ENCODE measurements at places on chromosomes 4 and X.

GRCh38 chr4:15779306-15779705 lies 1.2 kb downstream of the CD38 start:
- DNase-seq = no peak

- DNase-seq = no peak
These were observed 70.9 kb upstream of the FBXW7 start for GRCh38 chr4:152606753-152607152.

DNA sequence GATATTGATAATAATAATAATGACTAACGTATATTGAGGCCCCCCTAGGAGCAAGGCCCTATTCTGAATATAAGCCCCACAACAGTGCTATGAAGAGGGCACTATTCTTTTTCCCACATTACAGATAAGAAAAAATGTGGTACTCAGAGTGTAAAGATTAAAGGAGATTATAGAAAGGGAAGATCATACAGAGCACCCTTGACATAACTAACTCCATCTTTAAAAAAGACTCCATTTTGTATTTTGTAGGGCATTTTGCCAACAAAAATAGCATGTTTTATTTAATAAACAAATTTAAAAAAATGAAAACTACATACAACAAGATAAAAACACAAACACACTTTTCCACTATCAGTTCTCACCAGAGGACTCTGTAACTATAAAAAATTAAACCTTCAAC lies 42.1 kb downstream of the GUCY1A1 start:
- DNase-seq = no peak

- no peak for DNase-seq
These were observed 136.5 kb upstream of the CPEB2 start for GRCh38 chr4:14865804-14866203.

DNA sequence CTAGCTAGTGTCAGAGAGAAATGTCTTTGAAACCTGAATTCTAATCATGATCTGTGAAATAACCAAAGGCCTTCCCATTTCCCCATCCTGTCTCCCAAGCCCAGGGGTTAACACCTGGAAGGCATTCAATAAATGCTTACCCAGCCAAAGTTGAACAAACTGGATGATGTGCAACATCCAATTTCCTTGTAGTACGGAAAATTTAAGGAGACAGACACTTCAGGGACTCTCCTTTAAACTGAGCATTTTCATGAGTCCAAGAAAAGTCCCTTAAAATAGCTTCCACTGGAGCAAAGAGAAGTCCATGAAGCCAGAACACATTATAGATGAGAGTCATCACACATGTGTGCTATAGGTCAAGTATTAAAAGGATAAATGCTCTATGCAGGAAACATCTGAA lies 271.2 kb downstream of the RAB28 start:
- DNase-seq = no peak

- DNase-seq = no peak
These were observed 14.2 kb downstream of the SEC24D start for GRCh38 chr4:118821590-118822293.

DNA sequence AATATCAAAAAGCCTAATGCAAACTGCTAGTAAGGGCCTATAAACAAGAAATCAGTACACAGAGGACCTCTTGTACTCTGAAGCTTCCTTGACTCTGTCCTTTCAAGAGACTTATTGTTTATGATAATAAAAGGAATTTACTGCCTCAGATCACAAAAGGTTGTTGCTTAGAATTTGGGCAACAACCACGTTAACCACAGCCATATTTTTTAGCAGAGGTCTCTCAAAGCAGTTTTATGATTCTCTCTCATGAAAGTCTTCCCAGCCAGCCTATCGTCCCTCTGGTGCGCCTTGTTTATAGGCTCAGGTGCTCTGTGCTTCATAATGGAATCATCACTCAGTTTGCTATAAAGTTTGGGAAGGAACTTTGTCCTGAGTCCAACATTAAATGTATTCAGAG lies 270.6 kb downstream of the RCHY1 start:
- DNase-seq = no peak

DNA sequence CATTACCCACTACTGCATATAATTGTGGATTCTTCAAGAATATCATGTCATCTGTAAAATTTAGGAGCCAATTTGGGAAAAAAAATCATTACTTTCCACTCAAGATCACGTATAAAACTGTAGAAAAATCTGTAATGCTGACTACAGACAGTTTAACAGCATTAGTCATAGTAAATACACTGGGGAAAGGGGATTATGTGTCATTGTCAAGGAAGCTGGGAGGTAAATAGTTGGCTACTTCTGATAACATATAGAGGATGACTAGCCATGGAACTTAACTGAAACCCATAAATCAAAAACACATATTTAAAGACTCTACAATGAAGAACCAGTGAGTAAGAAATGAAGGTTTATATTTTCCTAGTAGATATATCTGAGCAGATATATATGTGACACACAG lies 1666.4 kb upstream of the IGFBP7 start:
- no peak for DNase-seq

DNA sequence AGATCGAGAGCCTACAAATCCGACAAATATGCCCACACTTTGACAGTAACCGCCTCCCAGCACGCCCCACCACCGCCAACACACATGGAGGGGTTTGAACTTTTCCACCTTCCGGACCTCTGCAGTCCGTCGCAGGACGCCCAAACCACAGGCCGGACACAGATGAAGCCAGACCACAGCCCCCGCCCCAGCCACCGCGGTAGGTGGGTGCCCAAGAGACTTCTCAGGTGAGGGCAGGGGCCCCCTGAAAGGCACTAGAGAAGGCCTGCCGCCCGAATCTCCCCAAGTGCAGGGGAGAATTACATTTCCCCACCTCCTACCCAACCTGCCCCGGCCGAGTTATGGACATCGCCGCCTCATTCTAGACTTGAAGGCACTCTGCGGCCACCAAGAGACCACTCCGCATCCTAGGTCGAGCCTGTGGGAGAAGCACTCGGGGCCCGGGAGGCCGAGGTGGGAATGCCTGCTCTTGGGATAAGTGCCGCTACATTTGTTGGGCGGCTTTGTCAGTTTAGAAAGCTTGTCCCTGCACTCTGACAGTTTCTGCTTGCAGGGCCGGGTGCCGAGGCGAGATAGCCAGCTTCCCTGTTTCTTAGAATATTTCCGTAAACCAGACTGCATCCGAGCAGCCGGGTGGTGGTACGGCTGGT lies 21.5 kb downstream of the HAND2 start:
- DNase-seq = no peak

DNA sequence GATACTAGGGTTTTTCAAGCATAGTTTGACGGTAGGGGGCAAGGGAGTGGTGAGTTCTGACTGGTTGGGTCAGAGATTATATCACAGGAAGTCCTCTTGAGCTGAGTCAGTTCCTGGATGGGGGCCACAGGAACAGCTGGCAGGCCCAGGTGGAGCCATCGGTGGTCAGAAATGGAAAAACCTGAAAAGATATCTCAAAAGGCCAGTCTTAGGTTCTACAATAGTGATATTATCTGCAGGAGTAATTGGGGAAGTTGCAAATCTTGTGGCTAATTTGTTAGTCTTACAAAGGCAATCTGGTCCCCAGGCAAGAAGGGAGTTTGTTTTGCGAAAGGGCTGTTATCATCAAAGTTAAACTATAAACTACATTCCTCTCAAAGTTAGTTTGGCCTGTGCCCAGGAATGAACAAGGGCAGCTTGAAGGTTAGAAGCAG lies 159.3 kb downstream of the PTCHD1 start:
- no peak for DNase-seq

DNA sequence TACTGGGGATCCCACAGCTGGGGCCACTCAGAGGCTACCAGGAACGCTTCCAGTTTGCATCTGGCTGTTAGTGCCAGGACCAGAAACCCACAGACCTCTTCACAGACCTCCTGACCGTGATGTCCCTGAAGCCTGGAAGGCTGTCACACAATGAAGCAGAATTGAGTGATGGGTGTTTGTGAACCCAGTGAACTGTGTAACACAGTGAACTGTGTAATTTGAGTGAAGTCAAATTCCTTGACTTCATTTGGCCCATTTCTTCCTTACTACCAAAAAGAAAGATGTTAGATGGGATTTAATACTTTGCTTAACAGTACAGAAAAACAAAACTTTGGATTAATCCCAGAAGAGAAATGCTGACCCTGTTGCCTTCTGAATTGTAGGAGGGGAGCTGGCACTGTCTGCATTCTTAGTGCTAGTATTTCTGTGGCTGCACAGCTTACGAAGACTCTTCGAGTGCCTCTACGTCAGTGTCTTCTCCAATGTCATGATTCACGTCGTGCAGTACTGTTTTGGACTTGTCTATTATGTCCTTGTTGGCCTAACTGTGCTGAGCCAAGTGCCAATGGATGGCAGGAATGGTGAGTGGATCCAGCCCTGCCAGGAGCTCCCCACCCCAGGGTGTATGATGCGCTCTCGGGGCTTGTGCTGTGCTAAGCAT lies 17.8 kb downstream of the SRD5A3 start:
- no peak for DNase-seq

- no peak for DNase-seq
These were observed 329.9 kb downstream of the ARHGAP10 start for GRCh38 chr4:148061795-148062194.

DNA sequence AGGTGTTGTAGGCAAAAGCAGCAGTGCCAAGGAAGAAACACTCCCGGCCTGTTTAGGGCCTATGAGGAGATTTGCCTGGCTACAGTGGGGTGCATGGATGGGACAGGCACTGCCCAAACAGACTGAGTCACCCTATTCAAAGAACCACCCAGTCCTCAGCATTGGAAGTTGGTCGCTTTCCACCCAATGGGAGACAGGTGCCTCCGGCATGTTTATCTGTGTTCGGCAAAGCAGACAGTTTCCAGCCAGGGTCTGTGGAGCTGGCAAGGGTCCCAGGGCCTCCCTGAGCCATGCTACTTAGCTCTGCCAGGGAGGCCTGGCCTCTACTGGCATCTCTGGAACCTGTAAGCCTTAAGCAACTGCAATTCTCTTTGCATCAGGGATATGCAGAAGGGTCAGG lies 165.1 kb upstream of the ATP6AP2 start:
- DNase-seq = no peak

- DNase-seq = no peak
These were observed 192.1 kb downstream of the PTTG2 start for GRCh38 chr4:38152305-38152704.

- DNase-seq = no peak
These were observed 213.4 kb downstream of the TMA16 start for GRCh38 chr4:163707873-163708272.

Measured in activated naive CD4-positive, alpha-beta T cell treated with anti-CD3 and anti-CD28 coated beads, Interleukin-2, amount 50 U/mL, for 16 hours (primary cell).